ENCODE measurements at places on chromosomes 11 and 22.

GRCh38 chr22:45968751-45969413 lies 8.1 kb downstream of the WNT7B start:
- no peak for DNase-seq

DNA sequence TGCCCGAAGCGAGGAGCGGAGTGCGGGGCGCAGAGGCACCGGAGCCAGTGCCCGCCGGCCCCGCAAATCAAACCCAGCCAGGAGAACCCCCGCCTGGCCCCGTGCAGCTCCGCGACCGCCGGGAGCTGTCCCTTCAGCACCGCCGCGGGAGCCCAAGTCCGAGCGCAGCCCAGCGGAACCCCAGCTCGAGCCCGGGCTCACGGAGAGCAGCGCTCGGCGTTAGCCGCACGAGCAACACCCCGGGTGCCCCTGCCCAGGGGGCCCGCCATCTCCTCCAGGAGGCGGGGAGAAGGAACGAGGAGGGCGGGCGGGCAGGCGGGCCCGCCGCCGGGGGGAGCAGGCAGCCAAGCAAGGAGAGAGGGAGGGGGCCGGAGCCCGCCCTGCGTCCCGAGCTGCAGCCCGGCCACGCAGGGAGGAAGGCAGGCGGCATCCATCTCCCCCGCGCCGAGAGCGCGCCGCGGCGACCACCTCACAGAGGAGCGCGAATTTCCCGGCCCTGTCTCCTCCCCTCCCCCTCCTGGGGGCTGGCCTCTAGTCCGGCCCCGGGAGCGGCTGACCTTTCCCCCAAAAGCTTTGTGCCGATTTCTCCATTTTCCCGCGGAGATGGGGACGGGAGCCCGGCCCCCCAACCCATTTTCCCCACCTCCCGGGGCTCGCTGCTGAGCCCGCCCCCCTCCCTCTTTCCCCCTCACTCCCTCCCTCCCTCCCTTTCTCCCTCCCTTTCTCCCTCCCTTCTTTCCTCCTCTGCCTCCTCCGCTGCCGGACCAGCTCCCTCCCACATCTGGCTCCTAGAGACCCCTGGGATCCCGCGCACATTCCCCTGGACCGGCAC lies 621 bp downstream of the KCNC1 start:
- DNase-seq: no peak

- DNase-seq: peak; percentile 7
These were observed 8.2 kb downstream of the SUSD2 start for GRCh38 chr22:24189249-24190158.

- no peak for DNase-seq
These were observed 5.4 kb downstream of the HYOU1 start for GRCh38 chr11:119051440-119052162.

DNA sequence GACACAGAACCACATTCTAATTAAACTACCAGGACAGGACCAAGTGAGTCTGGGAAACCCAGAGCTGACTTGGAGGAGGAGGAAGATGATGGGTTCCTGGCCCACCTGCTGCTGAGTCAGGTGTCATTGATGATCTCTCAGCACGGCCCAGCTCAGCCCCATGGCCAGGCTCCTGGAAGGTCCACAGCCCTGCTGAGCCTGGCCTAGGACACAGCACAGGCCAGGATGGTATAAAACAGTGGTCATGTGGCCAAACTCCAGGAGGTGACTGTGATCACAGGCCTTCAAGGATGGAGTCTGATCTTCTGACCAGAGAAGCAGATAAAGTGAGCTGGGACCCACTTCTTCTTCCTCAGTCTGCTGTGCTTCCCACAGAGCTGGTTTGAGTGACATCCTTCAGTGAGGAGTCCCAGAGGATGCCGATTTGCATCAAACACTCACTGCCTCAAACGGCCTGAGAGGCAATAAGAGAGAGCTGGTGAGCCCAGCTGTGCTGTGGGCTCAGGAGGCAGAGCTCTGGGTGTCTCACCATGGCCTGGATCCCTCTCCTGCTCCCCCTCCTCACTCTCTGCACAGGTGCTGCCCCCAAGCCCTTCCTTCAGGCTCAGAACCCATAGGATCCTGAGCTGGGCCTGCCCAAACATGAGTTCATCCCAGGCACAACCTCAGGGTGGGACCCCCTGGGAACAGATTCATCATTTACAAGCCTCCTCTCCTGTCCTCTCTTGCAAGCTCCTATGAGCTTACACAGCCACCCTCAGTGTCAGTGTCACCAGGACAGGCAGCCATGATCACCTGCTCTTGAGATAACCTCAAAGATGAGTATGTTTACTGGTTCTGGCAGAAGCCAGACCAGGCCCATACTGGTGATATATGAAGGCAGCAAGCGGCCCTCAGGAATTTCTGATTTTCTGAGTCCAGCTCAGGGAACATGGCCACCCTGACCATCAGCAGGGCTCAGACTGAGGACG lies 37.7 kb upstream of the IGLL5 start:
- no peak for DNase-seq

DNA sequence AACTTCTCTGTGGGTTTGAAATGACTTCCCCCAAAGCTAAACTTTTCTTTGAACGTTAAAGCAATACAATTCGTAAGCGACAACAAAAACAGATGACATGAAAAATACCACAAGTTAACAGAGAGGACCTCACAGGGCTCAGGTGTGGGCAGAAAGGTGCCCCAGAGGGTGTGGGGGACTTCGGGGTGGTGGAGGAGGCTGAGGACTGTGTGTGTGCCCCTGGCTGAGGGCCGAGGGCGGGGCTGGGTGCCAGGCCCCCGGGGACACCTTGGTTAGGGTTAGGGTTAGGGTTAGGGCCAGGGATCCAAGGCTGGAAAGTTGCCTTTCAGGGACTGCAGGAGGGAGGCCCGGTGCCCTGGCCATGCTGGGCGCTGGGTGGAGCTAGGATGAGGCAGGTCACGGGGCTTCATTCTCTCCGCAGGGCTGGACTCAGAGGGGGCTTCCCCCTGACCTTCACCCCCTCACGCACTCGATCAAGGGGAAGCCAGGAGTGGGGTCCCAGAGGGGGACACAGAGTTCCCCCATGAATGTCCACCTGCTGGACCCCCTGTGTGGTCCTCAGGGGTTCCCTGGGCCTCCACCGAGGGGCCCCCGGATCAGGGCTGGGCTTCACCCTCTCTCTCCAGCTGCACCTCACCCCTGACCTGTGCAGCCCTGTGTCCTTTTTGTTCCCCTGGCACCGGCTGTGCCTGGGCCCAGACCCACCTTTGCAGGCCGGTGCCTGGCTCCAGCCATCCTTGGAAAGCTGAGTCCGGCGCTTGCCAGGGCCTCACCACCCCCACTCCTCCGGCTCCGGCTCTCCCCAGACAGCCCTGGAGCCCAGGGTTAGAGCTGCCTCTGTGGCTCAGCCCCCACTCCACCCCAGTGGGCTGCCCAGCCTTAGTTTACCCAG lies 7.0 kb downstream of the TNNI2 start:
- no peak for DNase-seq

GRCh38 chr22:30368420-30368819 lies 11.6 kb downstream of the CCDC157 start:
- DNase-seq: no peak

DNA sequence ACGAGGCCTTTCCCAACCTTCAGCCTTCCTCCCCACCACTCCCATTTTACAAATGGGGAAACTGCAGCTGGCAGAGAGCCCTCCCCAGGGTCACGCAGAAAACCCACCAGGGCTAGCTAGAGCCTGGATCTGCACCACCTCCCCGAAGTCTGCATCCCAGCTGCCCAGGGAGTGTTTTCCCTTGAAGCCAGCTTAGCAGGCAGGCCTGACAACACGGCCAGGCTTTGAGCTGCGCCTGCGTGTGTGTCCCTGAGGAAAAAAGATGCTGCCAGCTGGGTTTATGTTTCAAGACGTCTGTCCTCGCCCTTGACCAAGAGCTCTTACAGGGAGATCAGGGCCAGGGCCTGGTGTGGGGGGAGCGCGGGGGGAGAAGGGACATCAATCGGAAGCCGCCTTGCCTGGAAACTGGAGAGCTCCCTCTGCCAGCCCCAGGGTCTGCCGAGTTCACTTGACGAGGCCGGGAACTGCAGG lies 20.3 kb downstream of the WNT11 start:
- no peak for DNase-seq
